ENCODE measurements at places on chromosomes 12 and 14.
A peak's percentile ranks its signal among the peaks of the same experiment; 100 is the strongest.

- DNase-seq: no peak
Observed at GRCh38 chr14:101442451-101442850, 118.8 kb upstream of the DIO3 start.

- no peak for DNase-seq
Observed at GRCh38 chr12:124599074-124599999, 31.9 kb upstream of the NCOR2 start.

- DNase-seq: no peak
Observed at GRCh38 chr14:97219431-97220017, 422.3 kb downstream of the VRK1 start.

DNA sequence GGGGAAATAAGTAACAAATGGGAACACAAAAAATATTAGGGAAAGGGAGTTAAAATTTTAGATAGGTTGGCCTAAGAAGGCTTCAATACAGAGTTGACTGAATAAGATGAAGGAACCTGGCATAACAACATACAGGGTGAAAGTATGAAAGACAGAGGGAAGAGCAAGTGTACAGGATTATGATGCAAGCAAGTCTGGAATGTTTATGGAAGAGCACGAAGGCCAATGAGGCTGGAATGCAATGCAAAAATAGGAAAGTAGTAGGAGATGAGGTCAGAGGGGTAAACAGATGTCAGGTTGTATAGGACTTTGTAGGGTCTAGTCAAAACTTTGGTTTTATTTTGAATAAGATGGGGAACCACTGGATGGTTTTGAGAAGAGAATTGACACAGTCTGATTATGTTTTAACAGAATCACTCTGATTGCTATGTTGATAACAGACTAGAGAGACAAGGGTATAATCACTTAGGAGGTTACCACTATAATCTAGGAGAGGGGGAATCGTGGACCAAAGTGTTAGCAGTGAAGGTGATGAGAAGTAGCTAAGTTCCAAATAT, 96.8 kb downstream of the OSBPL8 start:
- no peak for DNase-seq

GRCh38 chr12:7907009-7907408, 29.0 kb downstream of the SLC2A3 start:
- no peak for DNase-seq

DNA sequence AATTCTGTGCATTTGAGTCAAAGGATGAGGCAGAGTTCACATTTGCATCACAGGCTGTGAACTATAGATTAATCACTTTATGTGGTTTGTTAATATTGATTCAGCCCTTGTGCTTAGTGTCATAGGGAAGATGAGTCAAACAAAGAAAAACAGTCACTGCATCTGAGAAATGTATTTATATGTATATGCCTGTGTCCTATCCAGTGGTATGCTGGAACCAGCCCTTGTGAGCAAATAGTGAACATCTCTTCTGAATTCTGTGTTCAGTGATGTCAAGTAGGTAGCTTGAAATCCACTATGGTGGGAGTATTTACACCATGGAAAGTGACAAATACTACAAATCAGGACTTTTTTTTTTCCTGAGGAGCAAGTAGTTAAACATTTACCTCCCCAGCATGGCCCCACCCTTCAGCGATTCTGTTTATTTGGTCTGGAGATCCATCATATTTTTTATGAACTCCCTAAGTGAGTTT, 128.5 kb downstream of the HMGA2 start:
- DNase-seq: no peak

- peak; percentile 43 for DNase-seq
Observed at GRCh38 chr12:65334521-65334920, 56.0 kb downstream of the MSRB3 start.

DNA sequence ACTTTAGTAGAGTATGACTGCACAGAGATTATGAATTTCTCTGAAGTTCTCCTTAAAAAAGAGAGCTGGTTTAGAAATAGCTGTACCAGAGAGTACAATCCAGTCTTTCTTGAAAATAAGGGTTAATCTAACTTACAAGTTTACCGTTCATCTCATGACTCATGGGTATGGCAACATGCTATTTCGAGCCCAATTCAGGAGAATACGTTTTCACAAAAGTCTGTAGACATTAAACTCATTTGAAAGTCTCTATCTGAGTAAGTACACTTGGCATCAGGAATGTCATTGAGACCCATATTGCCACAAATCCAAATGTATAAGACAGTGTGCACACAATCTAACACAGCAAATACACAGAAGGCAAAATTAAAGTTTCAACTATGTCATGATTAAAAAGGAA, 160.5 kb downstream of the PIK3C2G start:
- DNase-seq: no peak

- no peak for DNase-seq
Observed at GRCh38 chr14:96254687-96255086, 1.3 kb upstream of the BDKRB1 start.

DNA sequence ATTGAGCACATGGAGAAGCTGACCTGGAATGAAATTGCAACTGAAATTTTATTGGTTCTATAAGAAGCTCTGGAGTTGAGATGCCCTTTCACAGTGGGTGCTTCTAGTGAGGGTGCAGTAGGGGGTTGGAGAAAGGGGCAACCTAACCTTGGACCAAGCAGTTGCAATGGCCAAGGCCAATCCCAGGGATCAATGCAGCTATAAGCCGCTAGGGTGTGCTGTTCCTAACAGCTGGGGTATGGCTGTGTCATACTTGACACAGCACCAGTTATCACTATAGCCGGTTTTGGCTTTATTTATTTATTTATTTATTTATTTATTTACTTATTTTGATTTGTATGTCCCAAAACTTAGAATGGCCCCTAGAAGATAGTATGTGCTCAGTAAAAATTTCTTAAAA, 505.9 kb downstream of the FLRT2 start:
- no peak for DNase-seq

DNA sequence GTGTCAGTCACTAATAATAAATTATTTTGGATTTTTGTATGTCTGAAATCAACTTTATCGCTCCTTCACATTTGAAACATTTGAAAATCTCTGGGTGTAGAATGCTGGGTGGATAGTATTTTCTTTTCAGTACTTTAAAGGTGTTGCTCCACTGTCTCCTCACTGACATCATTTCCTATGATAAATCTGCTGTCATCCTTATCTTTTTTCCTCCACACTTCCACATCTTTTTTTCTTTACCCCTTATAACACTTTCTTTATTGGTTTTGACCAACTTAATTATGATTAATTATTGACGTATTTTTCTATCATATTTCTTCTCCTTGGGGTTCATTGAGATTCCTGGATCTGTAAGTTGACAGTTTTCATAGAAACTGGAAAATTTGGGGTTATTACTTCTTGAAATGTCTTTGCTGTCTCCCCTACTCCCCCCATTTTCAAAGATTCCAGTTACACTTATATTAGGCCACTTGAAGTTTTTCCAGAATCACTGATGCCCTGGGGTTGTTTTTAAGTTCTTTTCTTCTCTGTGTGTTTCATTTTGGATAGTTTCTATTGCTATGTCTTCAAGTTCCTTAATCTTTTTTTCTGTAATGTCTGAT, 177.5 kb upstream of the DIO3 start:
- DNase-seq: no peak

DNA sequence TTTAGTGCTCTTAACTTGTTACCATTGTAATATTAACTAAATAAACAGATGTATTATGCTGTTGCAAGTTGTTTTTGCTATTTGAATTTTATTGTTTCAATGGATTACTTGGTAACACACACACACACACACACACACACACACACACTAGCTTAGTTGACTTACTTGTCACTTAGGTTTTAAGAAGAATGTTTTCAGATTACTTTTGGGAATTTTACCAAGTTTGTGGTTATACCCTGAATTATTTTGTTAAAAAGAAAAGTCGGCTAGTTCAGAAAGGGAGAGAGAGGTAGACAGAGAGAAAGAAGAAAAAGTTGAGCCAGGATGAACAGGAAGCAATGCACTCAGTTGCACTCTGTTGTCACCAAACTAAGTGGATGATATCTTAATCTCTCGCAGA, 5.3 kb downstream of the SSTR1 start:
- no peak for DNase-seq

DNA sequence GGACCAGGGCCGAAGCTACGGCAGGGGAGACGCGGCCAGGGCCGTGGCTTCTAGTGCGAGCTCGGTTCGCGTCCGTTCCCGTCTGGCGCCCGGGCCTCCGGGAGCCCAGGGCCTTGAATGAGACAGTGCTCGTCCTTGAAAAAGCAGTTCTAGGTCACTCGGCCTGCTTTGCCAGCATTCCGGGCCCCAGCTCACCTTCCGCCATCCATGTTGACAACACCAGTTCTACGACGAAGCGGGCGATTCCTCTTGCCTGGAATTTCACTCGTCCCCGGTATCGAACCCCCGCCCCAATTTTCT, 4.5 kb downstream of the OR10AD1 start:
- peak; percentile 15 for DNase-seq

DNA sequence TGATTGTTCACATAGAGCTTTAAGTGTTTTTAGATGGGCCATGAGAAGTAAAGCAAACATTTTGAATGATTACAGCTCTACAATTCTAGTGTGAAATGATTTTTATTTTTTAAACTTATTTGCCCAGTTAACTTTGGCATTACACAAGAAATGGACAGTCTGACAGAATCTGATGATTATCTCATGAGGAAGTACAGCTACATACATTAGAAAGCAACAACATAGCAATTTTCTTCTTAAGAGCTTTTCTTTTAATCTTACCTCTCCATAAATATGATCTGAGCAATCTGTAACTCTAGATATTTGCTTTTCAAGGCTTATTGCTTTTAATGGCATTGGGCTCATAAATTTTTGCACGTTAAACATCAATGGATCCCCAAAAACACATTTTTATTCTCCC, 26.5 kb upstream of the PPP1R12A start:
- DNase-seq: no peak

- DNase-seq: peak; percentile 65
Observed at GRCh38 chr14:72863216-72864006, 30.5 kb downstream of the DPF3 start.

GRCh38 chr12:126617312-126617711, 1552.1 kb downstream of the AACS start:
- no peak for DNase-seq

- peak; percentile 76 for DNase-seq
Observed at GRCh38 chr14:71586131-71586897, 345.9 kb upstream of the RGS6 start.

DNA sequence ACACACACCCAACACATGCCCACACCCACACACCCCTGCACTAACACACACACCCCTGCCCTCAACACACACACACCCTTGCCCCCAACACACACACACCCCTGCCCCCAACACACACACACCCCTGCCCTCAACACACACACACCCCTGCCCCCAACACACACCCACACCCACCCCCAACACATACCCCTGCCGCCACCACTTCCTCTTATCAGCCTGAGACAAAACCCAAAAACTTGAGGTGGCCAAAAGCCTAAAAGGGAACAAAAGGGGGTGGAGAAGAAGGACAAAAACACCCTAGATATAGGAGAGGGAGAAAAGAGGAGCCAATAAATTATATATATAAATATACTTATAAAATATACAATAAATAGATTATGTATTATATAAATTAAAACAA, 9.1 kb upstream of the DEGS2 start:
- no peak for DNase-seq

DNA sequence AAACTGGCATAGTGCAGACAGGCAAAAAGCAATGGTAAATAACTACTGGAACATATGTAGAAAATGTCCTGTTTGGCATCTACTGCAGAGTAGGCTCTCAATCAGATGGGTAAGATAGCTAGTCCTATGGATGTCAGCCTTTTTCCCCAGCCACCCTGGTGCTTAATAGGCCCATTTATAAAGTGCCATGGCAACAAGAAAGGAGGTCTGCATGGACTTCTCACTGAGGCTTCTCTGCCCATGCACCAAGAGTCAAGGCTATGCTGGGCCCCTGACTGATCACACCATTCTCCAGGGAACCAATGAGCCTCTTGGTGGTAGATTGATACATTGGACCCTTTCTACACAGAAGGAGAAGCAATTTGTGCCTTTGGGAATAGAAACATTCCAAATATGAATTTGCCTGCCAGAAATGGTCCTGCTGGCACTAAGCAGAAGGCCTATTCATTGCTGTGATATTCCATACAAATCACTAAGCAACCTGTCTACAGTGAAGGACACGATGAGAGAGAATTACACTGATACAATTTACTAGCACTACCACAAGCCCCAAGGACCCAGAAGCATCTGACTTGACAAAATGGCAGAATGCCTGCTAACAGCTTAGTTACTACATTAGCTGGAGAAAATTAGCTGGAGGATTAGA, 43.8 kb downstream of the RESF1 start:
- peak; percentile 45 for DNase-seq

DNA sequence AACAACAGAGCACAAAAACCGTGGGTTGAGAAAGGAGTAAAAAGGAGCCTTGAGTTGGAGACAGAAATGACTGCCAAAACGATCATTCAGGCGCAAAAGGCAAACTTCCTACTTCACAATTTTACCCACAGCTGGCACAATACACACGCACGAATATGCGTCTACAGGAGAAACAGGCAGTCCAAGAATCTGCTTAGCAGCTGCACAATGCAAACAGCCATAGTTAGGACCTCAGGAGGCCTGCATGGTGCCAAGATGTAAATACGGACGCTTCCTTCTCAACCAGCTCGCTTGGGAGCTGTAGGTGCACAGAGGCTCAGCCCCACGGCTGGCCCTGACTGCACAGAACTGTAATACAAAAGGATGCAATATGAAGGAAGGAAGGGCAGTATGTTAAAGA, 250.1 kb upstream of the CAND1 start:
- no peak for DNase-seq

GRCh38 chr14:96261053-96261452, 5.0 kb downstream of the BDKRB1 start:
- no peak for DNase-seq

GRCh38 chr12:30437616-30438015, 258.1 kb downstream of the IPO8 start:
- peak; percentile 90 for DNase-seq

GRCh38 chr14:92489394-92490238, 24.0 kb upstream of the RIN3 start:
- no peak for DNase-seq

DNA sequence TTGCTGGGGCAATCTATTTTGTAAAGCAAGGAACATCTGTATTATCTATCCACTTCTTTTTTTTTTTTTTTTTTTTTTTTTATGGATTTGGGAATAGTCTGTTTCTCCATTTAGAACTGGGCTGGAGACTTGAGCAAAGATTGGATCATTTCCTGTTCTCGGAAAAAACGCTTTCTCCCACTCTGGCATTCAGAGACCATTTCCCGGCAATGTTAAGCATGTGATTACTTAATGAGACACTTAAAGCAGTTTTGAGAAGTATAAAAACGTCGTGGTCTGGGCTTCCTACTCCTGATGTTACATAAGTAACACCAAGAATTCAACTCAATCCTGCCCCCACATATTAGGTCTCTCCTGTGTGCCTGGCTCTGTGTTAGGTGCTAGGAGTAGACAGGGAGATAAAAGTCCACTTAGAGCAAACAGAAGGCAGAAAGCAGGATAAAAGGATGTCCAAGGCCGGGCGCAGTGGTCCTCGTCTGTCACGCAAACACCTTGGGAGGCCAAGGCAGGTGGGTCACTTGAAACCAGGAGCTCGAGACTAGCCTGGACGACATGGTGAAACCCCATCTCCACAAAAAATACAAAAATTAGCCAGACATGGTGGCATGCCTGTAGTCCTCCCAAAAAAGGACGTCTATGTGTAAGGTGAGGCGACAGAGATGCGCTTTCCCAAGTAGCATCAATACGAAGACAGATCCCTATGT, 152.1 kb upstream of the GSC start:
- DNase-seq: no peak
